Stimulated activated CD4-positive, alpha-beta T cell treated with anti-CD3 and anti-CD28 coated beads, Interleukin-4, amount 100 ng/mL, for 1 hour (primary cell): ENCODE measurements at places on chromosomes 1 and 21.

GRCh38 chr1:209455661-209456358, 127.7 kb upstream of the CAMK1G start:
- no peak for DNase-seq

DNA sequence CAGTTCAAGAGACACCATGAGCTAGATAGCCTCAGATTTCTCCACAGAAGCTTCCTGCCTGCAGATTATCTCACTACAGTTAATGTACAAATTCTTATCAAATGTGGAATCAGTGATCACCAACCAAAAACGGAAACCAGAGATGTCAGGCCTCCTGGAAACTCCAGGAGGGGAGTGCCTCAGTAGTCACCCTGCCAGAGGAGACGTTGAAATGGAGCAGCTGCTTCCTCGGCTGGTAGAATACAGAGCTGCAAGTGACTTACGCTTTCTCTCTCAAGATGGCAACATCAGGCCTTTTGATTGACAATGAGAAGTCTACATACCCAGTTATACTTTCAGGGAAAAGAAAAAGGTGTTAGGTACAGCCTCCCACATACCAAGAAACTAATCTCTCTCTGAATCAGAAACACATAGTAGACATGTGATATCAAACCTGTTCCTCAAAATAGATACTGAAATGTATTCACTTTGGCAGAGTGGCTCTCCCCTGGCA, 52.2 kb downstream of the ACP6 start:
- peak; percentile 29 for DNase-seq

DNA sequence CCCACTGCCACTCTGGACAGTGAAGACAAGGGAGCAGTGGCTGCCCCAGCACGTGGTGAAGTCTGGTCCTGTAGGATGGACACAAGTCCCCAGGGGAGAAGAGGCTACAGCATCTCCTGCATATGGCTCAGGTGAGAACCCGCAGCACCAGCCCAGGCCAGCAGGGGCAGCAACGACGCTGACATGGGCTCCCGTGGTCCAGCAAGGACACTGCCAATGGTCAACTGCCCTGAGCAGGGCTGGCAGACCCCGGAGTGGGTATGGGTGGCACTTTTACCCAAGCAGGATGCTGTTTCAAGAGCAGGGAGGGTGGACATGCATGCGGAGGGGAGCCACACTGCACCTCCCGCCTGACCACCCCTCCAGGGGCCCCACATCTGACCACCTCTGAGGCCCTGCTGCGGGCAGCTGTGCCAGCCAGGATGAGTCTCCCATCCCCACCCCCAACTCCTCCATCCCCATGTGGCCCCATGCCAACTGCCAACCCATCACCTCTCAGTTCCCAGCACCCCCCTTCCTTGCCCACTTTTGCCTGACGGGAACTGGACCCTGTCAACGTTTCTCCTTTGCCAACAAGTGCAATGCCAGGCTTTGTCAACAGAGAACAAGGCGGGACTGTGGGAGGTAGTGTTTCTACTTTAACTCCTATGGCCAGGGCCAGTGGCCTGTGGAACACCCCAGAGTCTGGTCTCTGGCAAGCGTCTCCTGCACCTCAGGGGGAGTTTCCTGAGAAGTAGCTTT, 8.6 kb downstream of the MORN1 start:
- peak; percentile 35 for DNase-seq

- no peak for DNase-seq
Observed at GRCh38 chr1:21313886-21314721, 23.8 kb upstream of the ECE1 start.

DNA sequence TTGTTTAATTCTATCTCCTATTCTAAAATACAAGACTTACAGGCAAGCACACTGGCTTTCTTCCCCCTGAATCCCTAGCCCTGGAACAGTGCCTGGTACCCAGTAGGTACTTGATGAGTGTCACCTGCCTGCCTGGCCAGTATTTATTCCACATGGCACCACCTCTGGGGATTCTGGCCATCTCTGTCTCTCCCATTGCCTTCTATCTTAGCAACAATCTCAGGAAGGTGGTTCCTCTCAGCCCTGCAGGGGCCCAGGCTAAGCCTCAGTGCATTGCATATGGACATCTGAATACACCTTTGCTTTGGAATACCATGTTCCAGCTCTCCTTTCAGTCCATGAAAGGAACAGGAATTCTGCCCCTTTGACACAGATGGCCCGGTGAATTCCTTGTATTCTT, 81.0 kb downstream of the HIVEP3 start:
- no peak for DNase-seq

DNA sequence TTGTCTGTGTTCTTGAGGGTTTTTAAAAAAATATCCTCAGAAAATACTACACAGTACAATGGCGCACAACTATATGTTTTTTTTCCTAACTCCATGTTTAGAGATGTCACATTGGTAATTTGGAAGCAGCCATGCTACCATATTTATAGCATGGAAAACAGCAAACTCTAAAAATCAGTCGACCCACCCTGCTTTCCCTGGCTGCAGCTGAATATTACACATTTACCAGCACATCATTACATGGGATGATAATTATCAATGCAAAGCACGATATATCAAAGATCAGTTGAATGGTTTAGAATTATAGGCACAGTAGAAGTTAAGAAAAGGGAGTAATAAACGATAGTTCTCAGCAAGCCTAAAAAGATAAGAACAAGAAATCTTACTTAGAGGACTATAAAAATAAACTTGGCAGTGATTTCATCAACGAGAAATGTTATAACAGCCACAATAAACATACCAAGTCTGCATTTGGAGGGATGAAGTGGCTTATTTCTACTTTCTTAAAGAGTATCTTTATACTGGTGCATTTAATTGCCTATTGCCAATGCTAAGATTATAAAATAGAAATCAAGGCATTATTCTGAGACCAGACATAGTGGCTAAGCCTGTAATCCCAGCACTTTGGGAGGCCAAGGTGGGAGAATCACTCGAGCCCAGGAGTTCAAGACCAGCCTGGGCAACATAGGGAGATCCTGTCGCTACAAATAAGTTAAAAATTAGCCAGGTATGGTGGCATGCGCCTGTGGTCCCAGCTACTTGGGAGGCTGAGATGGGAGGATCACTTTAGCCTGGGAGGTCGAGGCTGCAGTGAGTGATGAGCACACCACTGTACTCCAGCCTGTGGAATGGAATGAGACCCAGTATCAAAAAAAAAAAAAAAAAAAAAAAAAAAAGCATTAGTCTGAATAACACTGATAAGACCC, 43.4 kb downstream of the WDR64 start:
- no peak for DNase-seq
